ENCODE measurements at places on chromosomes 2 and 18.

GRCh38 chr2:34419856-34420255 is 820.8 kb upstream of the FAM98A start:
- DNase-seq: no peak

GRCh38 chr2:171923206-171923605 is 945 bp downstream of the HAT1 start:
- peak; percentile 49 for DNase-seq

- DNase-seq: no peak
These were observed 250.0 kb downstream of the TCF4 start for GRCh38 chr18:55337908-55338521.

DNA sequence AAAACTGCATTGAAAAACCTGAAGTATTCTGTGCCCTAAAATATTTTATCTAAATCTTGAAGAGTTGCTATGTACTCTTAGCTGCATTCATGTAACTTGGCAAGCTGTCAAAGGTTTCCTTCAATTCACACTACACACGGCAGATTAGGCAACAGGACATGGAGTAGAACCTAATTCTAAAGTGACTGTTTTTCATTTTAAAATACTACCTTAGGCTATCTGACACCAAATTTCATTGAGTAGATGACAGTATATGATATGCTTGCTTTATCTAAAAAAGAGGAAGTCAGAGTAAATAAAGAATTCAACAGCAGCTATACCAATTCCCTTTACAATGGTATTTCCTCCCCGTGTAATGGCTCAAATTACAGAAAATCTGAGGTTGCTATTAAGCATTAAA is 45.4 kb downstream of the EXOC6B start:
- no peak for DNase-seq

DNA sequence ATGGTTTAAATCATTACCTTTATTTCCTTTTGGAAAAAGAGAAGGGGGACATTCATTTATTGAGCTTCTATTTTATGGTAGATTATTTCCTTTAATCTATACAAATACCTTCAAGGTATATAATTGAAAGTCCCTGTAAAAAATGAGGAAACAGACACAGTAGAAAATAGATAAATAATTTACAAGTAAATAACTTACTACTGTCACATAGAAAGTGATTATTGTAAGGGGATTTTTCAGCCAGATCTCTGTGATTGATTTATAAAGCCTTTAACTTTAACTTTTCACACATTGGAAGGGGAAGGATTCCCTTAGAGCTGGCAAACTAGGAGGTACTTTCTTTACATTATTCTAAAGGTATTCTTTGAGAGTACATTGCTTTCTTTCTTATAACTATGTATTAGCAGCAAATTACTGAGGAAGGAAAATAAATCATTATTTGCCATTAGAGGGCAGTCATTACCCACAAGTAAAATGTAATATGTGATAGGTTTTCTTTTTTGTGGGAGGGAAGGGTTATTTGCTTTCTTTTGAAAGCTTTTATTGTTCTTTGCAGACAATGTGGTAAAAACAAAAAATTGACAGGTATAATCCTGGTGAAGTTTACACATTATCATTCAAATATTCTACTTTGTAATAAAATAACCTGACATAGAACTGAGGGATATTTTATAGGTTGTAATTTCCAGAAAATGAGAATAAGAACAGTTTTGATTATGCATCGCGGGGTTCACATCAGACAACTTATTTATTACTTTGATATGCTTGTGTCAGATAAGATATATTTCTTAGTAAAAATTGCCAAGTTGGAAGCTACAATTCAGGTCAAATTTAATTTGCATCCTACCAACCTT is 24.8 kb upstream of the RPE start:
- no peak for DNase-seq

DNA sequence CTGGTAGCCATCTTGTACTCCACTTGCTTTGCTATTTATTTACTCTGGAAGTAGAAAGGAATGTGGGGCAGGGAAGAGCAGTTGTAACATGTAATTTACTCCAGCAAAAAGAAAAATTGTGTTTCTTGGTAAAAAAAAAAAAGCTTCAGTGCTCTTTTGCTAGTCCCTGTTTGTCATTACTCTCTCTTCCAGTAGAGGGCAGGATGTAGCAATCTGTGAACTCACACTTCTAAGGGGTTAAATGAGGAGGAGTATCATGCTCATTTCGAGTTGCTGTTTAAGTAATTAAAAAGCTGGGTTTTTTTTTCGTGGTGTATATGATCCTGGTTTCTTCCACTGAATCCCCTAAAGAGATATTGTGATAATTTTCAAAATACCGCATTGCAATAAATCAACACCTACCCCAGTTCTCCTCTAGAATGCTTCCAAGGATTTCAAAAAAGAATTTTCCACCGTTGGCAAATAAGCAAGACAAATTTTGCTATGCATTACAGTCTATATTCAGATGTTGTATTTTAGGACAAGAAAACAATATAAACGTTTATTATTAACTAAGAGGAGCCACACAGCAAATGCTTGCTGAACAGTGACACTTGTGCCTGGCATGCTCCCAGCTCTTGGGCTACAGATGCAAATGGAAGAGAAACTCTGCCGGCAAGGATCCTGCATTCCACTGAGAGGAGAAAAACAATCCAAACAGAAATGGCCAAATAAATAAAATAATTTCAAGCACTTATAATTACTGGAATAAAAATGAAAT is 261.6 kb downstream of the ASXL3 start:
- peak; percentile 15 for DNase-seq

DNA sequence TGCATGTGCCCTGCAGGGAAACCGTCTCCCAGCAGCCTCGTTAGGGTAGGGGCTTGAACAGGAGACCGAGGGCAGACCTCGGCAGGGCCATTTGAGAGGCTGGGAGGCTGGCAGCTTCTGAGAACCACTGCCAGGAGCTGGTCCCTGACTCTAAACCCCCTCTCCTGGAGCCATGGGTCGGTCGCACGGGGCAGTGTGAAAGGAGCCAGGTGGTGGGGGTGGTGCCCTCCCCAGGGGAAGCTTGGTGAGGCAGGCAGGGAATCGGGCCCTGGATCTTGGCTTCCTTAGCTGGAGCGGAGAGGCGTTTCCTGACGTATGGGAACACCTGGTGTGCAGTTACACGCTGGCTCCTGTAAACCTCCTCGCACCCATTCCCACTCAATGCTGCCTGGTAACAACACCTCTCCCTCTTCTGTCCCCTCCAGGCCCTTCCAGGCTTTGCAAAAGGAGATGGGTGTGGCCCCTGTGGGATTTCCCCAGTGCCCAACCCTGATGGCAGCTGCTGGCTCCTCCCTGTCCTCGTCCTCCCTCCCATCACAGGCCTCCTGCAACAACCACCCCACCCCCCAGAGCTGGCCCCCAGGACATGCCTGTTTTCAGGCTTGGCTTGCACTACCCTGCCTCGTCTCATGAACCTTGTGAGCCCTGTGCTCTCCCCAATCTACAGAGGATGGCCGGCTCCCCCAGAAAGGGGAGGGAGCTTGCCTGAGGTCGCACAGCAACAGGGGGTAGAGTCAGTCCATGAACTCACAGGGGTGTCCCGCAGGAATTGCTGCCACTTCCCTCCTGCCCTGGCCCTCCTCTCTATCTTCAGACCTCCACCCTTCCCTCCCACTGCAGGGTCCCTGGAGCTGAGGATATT is 24.4 kb downstream of the ADRA2B start:
- DNase-seq: peak; percentile 72

DNA sequence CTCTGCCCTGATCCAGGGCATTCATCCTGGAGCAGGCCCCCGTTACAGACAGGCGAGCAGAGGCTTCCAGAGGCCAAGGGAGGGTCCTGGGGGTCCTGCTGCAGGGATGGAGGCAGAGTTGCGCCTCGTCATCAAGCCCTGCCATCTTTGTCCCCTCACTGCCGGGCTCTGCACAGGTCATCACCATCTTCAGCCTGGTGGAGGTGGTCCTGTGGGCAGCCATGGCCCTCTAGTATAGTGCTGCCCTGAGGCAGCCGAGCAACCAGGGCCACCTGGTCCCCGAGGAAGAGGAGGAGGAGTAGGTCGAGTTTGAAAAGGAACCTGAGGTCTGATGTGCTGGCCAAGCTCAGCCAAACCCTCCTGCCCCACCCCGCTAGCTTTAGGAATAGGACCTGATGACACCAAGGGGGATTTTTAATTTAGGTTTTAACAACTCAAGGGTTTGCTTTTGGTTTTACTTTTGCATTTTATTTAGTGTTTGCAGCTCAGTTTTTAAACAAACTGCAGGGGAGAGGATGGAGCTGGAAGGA is 8.8 kb upstream of the ALPI start:
- DNase-seq: no peak

GRCh38 chr2:235106874-235107639 is 155.2 kb downstream of the SH3BP4 start:
- DNase-seq: peak; percentile 82

- DNase-seq: no peak
These were observed 108.1 kb downstream of the RBM43 start for GRCh38 chr2:151153601-151154000.

DNA sequence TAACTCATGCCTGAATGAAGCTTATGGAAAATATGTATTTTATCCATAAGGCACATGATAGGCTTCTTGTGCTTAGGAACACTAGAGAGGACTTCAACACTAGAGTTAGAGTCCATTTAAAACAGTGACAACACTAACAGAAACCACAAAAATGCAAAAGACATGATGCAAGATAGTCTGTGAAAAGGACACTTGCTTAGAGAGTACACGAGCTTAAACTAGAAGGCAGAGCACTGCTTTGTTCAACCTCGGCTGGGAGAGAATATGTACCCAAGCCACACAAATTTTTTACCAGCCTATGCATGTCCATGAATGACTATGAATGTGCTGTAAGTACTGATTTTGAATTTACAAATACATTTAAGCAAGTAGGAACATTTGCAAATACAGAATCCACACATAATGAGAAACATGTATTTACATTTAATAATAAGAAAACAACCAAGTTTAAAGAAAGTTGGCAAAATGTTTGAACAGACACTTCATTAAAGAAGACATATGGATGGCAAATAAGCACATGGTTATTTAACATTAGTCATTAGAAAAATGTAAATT is 130.6 kb downstream of the SPOPL start:
- no peak for DNase-seq

DNA sequence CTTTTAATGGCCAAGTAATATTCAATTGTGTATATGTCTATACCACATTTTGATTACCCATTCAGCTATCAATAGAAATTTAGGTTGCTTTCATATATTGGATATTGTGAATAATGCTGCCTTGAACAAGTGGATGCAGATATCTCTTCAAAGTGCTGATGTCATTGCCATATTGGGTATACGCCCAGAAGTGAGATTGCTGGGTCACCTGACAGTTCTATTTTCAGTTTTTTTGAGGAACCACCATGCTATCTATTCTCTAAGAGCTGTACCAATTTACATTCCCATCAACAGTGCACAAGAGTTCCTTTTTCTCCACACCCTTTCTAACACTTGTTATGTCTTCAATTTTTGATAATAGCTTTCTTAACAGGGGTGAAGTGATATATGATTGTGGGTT is 306.9 kb downstream of the ZNF516 start:
- DNase-seq: no peak

- no peak for DNase-seq
These were observed 266.1 kb upstream of the HDAC4 start for GRCh38 chr2:239666855-239667376.

- no peak for DNase-seq
These were observed 4.9 kb downstream of the IRS1 start for GRCh38 chr2:226794751-226795171.

DNA sequence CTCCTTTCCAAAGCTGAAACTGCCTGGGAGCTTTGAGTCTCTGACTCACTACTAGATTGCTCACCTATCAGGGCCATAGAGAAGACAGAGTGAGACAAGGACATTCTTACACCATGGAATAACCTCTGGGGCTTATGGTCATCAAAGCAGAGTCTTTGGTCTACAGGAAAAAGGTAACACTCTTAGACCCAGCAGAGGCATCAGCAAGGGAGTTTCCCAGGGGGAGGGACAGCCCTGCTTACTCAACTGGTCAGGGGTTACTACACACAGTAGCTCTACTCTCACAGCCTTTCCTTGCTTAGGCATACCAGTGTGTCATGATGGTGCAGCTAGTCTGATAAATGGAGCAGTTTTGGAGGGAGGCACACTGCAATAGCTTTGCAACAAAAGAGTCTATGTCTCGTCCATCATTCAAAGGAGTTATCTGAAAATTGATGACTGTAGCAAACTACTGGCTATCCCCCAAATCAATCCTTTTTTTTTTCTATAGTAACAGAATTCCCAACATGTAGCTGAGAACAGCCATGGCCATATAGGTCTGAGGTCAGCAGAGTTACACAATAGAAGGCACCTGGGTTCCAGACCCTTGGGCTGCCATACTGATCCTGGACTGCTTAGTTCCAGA is 22.4 kb upstream of the CD28 start:
- DNase-seq: no peak

DNA sequence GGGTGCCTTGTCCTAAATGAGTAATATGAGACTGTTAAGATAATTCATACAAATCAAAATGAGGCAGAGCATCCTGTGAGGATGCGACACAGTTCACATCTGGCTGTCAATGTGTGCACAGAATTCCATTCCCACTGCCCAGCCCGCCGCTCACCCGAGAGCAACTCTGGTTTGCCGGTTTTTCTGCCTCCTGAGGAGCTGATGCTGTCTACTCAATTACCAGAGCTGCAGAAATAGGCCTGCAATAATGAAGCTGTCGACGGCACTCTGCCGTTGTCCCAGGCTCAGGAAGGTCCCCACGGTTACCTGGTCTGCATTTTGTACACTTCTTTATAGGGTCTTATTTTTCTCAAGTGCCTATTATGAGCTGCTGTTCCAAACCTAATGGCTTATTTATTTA is 55.7 kb upstream of the LYPD1 start:
- no peak for DNase-seq

- DNase-seq: no peak
These were observed 14.6 kb downstream of the CLASP1 start for GRCh38 chr2:121634354-121635307.

DNA sequence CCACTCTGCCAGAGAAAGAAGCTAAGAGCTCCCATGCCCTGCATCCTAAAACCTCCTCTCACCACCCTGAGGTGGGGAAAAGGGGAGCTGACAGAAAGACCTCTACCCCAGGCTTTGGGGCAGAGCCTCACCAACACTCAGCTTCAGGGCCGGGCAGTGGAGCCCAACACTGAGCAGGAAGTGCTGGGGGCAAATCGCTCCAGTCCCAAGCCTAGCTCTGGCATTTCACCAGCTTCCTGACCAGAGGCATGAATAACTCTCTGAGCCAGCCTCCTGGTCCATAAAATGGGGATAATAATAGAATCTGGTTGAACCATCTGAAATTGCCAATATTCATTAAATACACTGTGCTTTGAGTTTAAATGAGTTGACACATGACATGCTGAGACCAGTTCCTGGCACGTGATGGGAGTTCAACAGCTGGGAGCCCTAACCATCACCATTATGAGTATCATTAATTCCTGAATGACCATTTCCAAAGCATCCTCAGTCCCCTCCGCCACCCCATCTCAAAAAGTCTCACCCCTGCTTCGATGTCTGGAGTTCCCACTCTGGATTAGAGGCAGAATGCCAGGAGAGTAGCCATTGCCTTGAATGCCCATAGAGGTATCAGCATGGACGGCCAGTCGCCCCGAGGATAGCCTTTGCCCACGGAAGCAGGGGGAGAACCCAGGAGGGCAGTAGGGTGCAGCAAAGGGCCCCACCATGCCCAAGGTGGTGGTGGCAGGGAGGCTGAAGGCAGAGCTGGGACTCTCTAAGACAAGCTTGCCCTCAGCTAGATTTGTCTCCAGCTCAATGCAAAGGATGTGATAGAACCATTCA is 153.4 kb downstream of the TNS1 start:
- no peak for DNase-seq

GRCh38 chr2:9654452-9655100 is 23.8 kb upstream of the YWHAQ start:
- no peak for DNase-seq

- DNase-seq: no peak
These were observed 32.8 kb downstream of the IMPA2 start for GRCh38 chr18:12014086-12014485.

Measured in ELF-1 (cell line).